ENCODE measurements at places on chromosomes 2 and 18.

DNA sequence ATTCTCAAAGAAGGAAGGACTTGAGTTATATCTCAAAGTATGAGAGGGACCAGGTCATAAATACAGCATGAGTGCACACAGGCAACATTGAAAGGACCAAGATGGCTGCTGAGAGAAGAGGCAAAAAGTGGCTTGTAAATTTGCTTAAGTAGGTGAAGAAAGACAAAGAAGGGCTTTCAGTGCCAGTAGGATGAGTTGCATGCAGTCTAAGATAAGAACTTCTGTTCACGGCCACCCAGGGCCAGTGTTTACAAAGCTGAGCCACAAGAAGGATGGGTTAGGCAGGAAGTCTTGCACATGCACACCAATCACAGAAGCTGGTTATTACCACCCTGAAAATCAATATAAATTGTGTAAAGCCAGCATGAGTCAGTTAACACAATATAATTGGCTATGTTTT, 3.1 kb upstream of the ABCB11 start:
- no peak for DNase-seq

GRCh38 chr2:202577250-202578183, 57.3 kb upstream of the FAM117B start:
- DNase-seq: no peak

- no peak for DNase-seq
Observed at GRCh38 chr2:241551998-241552737, 6.4 kb upstream of the BOK start.

DNA sequence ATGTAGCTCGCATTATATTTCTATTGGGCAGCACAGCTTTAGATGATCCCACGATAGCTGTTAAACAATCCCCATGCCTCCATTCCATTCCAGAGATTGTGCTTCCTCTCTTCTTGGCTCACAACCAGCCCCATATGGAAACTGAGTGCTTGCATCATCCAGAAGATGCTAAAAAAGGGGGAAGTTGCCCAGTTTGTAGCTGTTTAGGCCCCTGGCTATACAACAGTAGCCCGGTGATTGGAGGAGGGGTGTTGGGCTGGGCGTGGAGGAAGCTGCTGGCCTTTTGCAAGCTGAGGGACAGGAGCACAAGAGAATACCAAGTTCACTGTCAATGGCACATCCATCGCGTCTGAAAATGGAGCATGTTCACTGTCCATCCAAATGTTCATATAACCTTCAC, 360.2 kb downstream of the ALK start:
- DNase-seq: no peak

DNA sequence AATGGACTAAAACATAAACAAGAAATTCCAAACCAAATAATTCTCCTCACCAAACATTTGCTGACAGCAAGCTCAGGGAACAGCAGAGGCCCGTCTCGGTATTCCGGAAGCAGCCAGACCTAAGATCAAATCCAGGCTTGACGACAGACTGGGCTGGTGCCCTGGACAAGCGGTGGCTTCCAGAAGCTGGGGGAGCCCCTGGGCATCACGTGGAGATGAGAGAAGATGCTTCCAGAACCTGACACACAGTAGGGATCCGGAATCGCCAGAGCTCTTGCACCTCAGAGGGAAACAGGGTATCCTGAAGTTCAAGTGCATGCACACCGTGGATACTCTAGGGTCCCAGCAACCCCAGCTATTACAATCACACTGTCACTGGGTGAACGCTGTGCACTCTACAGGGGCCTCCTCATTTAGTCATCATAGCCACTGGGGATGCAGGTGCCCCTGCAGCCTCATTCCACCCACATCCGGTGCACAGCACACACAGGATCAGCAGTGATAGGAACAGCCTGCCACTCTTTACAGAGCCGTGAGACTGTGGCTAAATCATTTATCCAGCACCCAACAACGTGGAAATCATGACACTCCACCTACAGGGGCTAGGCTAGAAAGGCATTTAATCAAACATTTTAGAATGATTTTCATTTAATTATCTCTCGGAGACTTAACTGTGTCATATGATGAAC, 102.6 kb downstream of the HDAC4 start:
- DNase-seq: no peak
